ENCODE measurements at places on chromosomes 16 and 17. TPM values are rescaled to one million over a fixed set of nuclear protein-coding genes. Genes with fewer than 3 reads are reported as not detected.

DNA sequence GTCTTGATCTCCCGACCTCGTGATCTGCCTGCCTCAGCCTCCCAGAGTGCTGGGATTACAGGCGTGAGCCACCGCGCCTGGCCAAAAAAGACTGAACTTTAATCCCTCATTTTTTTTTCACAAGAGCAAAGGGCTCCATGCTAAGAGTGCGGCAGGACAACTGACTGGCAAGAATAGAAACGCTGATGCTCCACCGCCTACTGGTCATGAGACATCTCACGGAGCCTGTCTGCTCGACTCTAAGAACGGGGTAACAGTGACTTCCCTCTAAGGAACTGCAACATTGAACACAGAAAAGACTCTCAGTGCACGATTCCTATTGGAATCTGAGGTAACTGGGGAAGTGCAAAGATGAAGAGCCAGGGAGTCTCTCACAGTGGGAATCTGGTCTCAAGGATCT is 23.9 kb downstream of the HIGD1B start:
- no peak for DNase-seq

- peak; percentile 79 for DNase-seq
Measured at GRCh38 chr16:50671644-50672260, 9.4 kb downstream of the SNX20 start.

GRCh38 chr16:330741-331140 is 21.8 kb downstream of the AXIN1 start:
- no peak for DNase-seq

DNA sequence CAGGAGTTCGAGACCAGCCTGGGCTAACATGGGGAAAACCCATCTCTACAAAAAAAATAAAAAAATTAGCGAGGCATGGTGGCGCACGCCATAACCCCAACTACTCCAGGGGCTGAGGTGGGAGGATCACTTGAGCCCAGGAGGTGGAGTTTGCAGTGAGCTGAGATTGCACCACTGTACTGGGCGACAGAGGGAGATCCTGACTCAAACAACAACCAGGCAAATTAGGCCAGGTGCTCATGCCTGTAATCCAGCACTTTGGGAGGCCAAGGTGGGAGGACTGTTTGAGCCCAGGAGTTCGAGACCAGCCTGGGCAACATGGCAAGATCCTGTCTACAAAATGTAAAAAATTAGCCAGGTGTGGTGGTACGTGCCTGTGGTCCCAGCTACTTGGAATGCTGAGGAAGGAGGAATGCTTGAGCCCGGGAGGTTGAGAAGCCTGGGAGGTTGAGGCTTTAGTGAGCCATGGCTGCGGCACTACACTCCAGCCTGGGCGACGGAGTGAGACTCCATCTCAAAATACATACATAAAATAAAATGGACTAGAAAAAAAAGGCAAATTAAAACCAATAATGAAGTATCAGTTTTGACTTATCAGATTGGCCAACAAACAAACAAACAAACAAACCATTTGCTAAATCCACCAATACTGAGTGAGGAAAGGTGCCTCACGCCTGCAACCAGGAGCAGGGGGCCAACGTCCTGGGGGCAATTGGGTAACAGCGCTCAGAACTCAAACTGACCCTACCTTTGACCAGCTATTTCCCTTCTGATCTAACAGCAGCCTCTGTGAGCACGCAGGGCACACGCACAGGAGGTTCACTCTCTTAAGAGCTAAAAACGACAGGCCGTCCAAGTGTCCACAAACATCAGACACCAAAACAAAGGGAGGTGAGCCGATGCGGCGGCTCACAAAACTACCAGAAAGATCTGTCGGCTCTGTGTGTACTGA is 19.4 kb upstream of the FASN start:
- no peak for DNase-seq

PLXDC1 gene
- total RNA-seq: 2.2 TPM

AKAP10 gene
- total RNA-seq: 28.4 TPM

BCO1 gene
- total RNA-seq: not detected

Measured in activated CD4-positive, alpha-beta memory T cell treated with anti-CD3 and anti-CD28 coated beads for 36 hours (primary cell).